Amniotic stem cell (primary cell): ENCODE measurements at places on chromosomes 1 and 21.

DNA sequence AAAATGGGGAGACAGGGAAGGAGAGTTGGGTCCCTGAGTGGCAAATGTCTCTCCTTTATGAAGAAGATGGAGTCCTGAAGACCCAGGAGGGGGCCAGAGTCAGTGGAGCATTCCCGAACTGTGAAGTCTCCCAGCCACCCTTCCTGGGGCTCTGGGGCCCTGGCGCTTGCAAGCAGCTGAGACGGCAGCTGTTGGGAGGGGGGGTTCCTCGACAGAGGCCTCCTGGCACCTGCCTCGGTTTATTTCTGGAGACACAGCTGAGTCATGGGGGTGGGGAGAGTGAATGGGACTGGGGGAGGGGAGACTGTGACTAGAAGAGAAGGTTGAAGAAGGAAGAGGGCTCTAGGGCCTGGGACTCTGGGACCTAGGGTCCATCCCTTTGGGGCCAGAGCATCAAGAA is 14.0 kb downstream of the NES start:
- DNase-seq: no peak

DNA sequence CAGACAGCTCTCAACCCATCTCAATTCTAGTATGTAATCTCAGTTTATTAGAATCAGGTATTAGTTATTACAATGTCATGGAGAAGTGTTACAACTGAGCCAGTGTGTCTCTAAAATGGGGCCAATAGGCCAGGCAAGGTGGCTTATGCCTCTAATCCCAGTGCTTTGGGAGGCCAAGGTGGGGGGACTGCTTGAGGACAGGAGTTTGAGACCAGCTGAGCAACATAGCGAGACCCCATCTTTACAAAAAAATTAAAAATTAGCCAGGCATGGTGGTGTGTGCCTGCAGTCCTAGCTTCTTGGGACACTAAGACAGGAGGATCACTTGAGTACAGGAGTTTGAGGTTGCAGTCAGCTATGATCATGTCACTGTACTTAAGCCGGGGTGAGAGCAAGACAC is 104.9 kb downstream of the BCAR3 start:
- no peak for DNase-seq

DNA sequence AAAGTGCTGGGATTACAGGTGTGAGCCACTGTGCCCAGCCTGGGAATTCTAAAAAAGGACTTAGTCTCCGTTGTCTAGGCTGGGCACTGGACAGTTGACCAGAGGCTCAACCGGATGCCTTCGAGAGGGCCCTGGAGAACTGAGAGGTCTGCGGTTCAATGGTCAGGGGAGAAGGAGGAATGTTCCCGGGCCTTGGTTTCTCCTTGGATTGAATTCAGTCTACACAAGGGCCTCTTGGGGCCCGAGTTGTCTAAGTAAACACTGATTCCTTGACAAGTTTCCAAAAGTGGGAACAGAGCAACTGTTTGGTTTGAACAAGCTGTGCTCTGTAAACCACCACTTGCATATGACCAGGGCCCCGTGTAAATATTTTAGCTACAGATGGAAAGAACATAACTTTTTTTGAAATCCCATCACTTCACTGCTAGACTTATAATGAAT is 29.1 kb upstream of the CAPZB start:
- DNase-seq: no peak

- DNase-seq: no peak
Observed at GRCh38 chr1:93738926-93739325, 57.3 kb upstream of the BCAR3 start.

- DNase-seq: no peak
Observed at GRCh38 chr21:44923480-44924084, 2.9 kb upstream of the ITGB2 start.

DNA sequence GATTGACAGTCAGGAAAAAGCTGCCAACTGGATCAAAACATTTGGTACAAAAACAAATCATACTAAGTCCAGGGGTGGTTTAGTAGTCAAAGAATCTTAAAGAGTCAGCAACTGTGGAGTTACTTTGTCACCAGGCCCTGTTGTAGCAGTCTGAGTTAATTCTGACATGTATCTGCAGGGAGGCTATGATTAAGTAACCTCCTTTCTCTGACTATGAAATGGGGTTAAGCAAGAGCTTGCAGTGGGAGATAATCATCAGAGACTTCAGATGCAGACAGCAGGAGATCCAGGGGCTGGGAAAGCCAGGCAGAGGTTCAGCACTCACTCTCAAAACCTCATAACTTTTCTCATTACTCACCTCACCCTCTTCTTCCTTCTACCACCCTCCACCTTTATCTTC is 99.2 kb upstream of the BTG3 start:
- no peak for DNase-seq

DNA sequence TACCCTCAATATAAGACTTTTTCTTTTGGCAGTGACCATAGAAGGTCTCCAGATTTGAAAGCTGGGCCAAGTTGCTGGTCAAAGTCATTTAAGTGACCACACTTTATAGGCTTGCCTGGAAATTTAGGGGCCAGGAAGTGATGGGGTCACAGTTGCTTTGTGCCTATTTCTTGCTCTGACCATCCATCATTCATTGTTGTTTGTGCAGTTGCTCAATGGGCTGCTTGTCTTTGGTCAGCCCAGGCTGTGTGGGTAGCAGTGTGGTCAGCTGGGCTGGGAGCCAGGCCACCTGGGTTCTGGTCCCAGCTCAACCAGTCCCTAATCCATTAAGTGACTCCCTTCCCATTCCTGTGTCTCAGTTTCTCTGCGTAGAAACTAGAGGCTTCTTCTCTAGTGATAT is 2.1 kb upstream of the OTUD7B start:
- no peak for DNase-seq

DNA sequence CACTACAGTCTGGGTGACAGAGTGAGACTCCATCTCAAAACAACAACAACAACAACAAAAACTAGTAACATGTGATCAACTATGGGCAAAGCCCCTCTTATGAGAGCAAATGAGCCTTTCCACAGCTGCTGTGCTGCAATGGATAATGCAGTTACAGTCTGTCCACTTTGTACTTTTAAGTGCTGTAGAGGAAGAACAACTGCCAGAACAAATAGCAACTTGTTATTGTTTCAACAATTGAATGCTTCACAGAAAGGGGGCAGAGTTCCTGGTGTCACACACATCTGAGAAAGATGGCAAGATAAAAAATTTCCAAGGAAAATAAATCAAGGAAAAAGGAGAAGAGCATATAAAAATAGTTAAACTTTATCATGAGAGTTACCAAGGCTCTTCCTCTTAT is 243.6 kb upstream of the DMRTA2 start:
- no peak for DNase-seq

DNA sequence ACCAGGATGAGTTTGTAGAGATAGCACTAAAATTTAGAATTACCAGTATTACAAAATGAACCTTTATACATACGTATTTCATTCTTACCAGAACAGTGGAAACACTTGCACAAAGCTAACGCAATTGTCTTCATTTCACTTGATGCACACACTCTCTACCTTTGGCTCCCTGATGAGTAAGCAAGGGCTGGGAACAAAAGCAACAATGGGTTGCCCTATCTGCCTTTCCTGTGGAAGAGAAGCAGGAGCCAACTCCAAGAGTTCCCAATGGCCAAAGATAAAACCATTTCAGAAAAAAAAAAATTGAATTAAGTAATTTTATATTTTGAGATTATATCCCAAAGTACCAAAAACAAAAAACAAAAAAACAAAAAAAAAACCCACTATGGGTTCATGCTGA is 344.1 kb upstream of the GREM2 start:
- DNase-seq: no peak

GRCh38 chr1:246647513-246647912 is 76.7 kb upstream of the SCCPDH start:
- no peak for DNase-seq

DNA sequence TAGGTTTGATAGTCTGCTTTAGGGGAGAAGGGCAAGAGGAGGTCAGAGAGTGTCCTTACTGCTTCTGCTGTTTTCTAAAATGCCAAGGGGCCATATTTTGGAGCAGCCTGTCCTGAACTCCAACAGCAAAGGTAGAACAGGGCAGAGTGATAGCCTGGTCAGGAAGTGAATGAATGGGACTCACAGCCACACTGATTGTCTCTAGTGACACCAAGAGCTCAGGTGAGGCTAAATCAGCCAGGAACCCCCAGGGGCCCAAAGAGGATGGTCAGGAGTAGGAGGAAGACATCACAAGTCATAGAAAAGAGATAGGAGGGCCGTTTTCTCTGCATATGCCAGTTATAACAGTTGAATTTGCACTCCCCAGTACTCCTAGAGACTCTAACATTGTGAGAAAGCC is 97.4 kb upstream of the DUSP10 start:
- no peak for DNase-seq
